Mammary epithelial cell (primary cell): ENCODE measurements at places on chromosomes 6 and 20. TPM values are rescaled to one million over a fixed set of nuclear protein-coding genes. Genes with fewer than 3 reads are reported as not detected.

Gene CD109
- 273 TPM for total RNA-seq

Gene HCRTR2
- not detected for total RNA-seq

Gene PDE7B
- total RNA-seq = not detected in 2 replicates

Gene RIMS1
- total RNA-seq = 1.0 TPM

Gene SLC22A16
- total RNA-seq = not detected in 2 replicates

Gene ERGIC3
- 320 TPM for total RNA-seq

Gene NT5E
- 210 and 228 TPM in 2 replicates for total RNA-seq

Gene SMOC2
- total RNA-seq = not detected in 2 replicates

Gene WFDC5
- 0.33 TPM for total RNA-seq

Gene PEX7
- 9.0 and 11.4 TPM in 2 replicates for total RNA-seq

Gene BNIP5
- total RNA-seq = not detected in 2 replicates

Gene IL20RA
- not detected for total RNA-seq

Gene OR2J3
- not detected for total RNA-seq

Gene RBPJL
- total RNA-seq = not detected

Gene NKX2-2
- not detected for total RNA-seq

Gene SLC35D3
- total RNA-seq = not detected in 2 replicates
